Activated T-helper 1 cell treated with Interleukin-2 at 50 U/mL for 16 hours (primary cell): ENCODE measurements at places on chromosomes 1 and 21.

- DNase-seq: no peak
These were observed 98.7 kb downstream of the NCAM2 start for GRCh38 chr21:21096956-21097355.

DNA sequence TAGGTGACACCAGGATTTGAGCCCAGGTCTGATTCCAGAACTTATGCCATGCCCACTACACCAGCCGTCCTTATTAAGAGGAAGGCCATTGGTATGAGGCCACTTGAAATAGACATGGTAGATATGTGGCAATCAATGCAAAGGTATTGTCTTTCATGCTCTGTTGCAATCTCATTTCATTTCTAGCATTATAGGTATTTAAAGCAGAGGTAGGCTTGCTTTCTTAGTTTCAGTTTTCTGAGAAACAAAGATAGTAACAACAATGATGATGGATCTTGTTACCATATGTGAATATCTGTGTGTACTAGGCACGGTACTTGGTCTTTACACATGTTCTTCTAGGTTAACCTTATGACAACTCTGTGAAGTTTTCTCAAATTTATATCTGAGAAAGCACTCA is 113.1 kb downstream of the FGGY start:
- DNase-seq: no peak

- DNase-seq: no peak
These were observed 1.4 kb downstream of the PBXIP1 start for GRCh38 chr1:154954541-154954940.

GRCh38 chr1:172382406-172382805 is 38.1 kb upstream of the C1orf105 start:
- no peak for DNase-seq

GRCh38 chr1:242212401-242212800 is 213.5 kb upstream of the MAP1LC3C start:
- DNase-seq: no peak

- peak; percentile 65 for DNase-seq
These were observed 39.1 kb upstream of the NFIA start for GRCh38 chr1:61043010-61043820.

- DNase-seq: no peak
These were observed 202.5 kb upstream of the EDN2 start for GRCh38 chr1:41687007-41687406.

- DNase-seq: no peak
These were observed 63.3 kb upstream of the ARTN start for GRCh38 chr1:43870306-43870705.
